SK-MEL-5 (cell line): ENCODE measurements at places on chromosomes 12 and 14. TPM values are rescaled to one million over a fixed set of nuclear protein-coding genes. Genes with fewer than 3 reads are reported as not detected.

- DNase-seq: no peak
These were observed 14.1 kb downstream of the TNS2 start for GRCh38 chr12:53063708-53064612.

DNA sequence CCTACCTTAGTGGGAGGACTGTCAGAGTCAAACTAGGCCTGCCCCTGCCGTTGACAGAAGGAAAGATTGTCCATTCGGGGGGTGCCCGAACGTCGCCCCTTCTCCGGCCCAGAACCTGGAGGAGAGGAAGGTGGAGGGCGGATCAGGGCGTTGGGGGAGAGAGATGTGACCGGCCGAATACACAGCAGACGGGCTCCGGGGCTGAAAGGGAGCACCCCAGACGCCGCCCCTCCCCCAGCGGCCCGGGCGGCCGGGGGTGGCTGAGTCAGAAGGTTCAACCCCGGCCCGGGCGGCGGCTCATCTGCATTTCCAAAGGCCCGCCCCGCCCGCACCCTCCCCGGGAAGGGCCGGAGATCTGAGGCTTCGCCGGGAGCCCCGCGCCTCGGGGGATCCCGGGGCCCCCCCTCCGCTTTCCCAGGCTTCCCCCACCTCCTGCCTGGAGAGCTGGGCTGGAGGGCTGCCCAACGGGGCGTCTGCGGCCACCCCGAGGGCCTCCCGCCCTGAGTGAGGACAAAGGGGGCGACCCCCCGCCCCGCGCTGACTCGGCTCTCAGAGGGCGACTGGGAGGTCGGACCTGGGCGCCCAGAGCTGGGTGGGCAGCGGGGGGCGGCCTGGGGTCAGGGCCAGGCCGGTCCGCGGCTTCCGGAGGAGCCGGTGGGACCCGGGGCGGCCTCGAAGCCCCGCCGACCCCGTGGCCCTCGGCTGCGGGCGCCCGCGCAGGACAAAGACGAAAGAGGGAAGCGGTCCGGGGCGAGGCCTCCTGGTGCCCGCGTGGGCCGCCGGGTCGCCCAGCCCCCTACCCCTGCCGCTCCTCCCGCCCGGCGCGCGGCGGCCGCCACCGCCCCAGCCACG, 3.7 kb upstream of the SETD1B start:
- peak; percentile 66 for DNase-seq

- DNase-seq: peak; percentile 36
These were observed 8.7 kb upstream of the JDP2 start for GRCh38 chr14:75418850-75419768.

DNA sequence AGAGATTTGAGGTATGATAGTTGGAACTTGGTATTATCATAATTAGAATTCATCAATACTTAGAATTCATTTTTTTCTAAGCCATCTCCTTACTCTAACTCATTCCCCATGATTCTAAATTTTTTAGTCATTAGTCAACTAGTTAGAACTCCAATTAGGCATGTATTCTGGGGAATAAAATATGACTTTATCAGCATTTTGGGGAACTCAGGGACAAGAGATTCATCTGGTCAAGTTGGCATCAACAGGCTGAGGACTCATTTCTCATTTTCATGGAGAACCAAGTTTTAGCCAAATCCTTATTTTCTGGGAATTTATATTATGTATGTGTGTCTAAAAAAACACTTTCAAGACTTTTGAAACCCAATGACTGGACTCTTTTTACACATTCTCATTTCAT, 29.2 kb downstream of the DIP2B start:
- DNase-seq: no peak

DNA sequence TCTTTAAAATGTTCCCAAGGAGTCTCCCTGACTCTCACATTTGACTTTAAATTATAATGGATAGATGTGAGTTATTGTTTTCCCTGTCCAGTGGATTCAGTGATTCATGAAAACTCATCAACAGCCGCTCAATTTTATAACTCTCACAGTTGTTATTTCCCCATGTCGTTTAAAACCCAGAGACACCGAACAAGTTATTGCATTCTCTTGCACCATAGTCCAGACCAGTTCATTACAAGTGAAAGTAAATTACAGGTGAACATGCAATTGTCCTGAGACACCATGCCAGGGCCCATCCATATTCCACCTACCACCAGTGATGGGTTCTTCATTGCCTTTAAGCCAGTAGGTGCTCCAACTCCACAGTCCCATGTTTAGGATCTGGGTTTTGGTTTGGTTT, 85.7 kb upstream of the CMKLR1 start:
- DNase-seq: no peak

DNA sequence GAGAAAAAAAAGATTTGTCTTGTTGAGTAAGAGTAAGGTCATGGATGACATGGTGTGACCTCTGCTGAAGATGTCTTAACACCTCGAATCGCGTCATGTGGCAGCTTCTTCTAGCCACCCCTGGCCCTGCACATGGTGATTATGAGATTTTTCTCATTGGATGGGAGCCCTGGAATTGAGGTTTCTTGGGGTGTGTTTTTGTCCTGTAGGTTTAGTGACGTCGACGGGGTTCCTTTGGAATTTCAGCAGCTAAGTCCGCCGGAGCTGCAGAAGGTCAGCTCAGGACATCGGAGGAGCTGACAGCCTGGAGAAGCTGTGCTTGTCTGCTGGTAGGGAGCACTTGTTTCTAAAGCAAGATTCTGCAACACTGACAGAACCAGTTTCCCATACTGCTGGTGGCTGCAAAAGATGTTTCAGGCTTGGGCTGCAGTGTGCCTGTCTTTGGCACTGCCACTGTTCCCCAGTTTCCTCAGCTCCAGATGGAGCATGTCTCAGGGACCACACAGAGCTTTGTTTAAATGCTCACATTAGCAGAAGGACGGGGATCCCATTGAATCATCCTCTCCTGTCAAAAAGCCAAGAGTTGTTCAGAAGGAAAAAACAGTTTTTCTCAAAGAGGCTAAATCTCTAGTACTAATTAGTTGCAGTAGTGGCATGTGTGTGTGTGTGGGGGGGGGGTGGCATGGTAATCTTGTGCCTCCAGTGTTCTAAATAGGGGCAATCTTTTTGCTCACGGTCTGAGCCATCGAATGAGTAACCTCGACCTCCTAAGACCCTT, 5.2 kb upstream of the FOS start:
- no peak for DNase-seq

DNA sequence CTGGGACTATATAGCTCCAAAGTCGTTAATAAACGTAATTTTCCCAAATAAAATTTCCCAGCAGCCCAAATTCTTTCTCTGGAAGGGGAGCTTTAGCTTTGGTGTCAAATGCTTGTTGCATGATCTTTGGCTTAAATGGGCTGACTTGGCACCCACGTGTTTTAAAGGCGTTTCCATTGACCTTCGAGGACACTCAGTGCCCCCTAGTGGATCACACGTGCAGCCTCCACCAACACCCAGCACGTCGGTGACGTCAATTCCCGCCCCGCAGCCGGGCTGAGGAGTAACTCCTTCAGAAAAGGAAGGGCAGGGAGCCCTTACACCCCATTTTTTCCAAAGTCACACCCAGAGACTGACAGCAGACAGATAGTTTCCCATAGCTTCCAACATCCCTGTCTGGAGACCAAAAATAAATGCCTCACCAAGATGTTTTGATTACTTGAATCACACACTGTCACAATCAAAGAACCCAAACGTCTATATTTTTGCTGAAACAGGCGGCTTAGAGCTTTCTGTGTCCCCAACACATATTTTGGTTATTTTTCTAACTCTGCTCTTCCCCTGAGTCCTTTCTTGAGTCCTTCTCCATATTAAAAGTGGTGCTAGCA, 707.9 kb downstream of the AACS start:
- DNase-seq: peak; percentile 84

DNA sequence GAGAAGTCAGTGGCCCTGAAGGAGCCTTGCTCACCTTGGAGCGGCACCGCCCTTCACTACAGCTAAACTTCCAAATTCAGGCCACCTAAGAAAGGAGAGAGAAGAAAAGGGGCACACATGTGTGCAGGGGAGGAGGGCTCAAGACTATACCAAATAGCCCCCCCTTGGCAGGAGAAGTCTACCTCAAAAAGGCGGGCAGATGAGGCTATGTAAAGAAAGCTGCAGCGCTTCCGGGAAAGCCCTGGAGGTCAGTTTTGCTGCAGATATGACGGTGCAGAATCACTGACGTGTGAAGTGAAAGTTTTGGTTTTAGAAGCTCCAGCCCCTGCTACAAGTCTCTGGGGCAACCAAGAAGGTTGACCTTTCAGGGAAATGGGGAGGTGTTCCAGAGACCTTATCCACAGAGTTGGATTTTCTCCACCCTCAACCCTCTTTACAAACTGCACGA, 48.2 kb upstream of the PNMA1 start:
- no peak for DNase-seq

DNA sequence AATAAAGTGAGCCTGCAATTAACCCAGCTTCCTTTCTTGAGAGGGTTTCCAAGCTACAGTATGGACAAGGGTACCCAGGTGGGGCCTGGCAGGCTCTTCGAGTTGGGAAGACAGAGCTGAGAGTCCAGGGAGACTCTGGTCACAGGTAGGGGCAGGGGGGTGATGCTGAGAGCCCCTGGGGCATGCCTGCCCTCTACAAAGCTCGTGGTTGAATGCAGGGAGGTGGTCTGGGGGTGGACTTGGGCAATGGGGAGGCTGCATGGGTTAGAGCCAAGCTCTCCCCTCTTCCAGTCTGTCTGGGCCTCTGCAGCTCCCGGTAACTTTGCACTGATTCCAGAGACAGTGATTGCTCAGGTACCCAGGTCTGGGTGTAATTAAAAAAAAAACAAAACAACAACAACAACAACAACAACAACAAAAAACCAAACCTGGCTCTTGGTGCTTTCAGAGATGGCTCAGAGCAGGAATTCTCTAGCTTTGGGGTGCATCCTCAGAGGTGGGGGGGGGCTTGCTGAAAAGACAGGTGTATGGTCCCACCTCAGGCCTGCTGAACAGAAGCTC, 30.8 kb upstream of the PPP2R5C start:
- no peak for DNase-seq

DNA sequence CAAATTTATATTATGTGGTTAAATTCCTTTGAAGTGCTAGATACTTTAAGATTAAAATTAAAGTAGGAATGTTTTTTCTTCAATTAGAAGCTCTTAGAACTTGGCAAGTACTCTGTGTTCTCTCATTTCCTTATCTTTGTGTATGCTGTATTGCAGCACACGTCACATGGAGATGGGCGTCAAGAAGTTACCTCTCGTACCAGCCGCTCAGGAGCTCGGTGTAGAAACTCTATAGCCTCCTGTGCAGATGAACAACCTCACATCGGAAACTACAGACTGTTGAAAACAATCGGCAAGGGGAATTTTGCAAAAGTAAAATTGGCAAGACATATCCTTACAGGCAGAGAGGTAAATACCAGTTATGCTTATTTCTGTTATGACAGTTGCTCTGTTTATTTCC, 19.7 kb downstream of the MARK3 start:
- DNase-seq: no peak

DNA sequence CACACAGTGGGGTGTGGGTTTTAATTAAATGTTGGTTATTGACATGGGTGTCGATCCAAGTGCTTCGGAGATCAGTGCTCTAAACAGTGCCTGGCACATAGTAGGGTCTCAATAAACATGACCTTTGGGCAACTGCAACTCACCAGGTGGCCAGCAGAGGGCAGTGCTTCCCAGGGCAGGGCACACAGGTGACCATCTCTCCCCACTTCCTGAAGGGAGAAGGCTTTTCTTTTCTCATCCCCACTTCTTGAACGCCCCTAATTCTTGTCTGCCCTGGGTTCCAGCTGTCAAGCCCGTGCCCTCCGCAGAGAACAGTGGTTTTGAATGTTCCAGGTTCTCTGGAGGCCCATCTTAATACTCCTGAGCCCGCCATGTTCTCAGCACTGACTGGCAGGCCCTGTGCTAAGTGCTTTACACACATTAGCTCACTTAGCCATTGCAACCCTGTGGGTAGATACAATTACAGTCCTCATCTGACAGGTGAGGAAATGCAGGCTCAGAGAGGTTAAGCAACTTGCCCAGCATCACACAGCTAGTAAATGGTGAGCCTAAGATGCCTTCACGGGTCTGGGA, 16.3 kb downstream of the RAPGEF3 start:
- DNase-seq: peak; percentile 65

- no peak for DNase-seq
These were observed 475.6 kb downstream of the MED13L start for GRCh38 chr12:115801871-115802270.

- DNase-seq: no peak
These were observed 6.4 kb downstream of the SLC15A5 start for GRCh38 chr12:16271062-16271461.

- DNase-seq: no peak
These were observed 16.6 kb upstream of the GPR68 start for GRCh38 chr14:91261115-91261514.

DNA sequence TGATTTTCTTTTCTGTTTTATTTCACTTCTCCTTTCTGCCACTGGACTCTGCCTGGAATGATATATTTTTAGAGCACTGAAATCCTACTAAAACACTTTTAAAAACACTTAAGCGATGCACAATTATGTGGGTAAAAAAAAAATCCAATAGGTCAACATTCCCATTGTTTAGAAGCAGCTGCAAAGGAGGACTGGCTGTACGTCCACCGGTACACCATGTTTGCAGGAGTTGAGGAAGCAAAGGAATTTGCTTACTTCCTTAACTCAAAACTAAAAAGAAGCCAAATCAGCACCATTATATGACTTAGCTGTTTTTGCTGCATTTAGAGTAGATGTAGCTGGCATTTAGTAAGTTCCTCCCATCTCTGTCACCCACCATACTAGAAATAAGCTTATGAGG, 186.8 kb upstream of the TMTC1 start:
- DNase-seq: no peak

DNA sequence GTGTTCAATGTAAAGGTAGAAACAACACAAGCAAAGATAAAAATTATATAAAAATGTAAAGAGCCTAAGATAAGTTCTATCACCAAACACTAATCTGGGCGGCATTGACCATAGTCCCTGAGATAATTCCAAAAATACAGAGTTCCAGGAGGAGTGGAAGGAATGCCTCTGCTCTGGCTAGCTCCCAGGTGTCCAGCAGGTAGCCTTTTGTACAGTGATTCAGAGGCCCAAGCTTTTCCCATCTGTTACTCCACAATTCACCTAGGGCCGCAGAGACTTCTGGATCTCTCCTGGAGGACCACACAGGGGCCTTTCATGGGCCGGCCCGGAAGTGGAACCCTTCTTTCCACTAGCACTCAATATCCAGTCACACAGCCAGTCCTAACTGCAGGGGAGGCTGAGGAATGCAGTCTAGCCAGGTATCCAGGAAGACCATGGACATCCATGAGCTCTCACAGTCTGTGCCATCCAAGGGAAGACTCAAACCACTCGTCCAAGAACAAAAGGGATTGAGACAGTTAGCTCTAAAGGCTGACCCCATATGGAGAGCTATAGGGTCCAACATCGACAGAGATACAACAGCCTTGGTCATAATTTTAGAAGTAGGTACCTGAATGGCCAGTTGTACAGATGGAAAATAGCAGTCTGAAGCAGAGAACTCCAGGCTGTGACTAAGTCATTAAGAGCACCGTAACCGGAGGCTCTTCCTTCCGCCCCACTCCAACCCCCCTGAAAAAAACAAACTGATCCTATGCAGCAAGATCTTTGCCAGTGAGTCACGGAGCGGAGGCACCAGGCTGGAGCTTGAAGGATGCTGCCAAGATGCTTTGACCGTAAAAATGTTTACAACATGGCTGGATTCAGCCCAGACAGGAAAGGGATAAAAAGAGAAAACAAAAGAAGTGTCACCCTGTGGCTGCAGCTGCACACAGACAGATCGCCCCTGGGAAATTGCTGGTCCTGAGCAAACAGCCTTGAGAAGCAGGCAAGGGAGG, 204.8 kb downstream of the NUAK1 start:
- DNase-seq: no peak

The KRT71 gene
- not detected in 2 replicates for total RNA-seq

The P2RX2 gene
- total RNA-seq: not detected in 2 replicates

The MIP gene
- total RNA-seq: not detected in 2 replicates

The KIF26A gene
- total RNA-seq: 1.4 TPM in 2 replicates

The MYH7 gene
- 0.05 TPM in 1 of 2 replicates, not detected in the other for total RNA-seq

The OXA1L gene
- 232 and 242 TPM in 2 replicates for total RNA-seq

The GNB3 gene
- 0.08 TPM in 1 of 2 replicates, not detected in the other for total RNA-seq

The TSPAN8 gene
- total RNA-seq: 0.50 and 1.2 TPM in 2 replicates

The TMPO gene
- 124 TPM in 2 replicates for total RNA-seq
